Common myeloid progenitor, CD34-positive (primary cell): ENCODE measurements at places on chromosomes 5 and 9.
A peak's percentile ranks its signal among the peaks of the same experiment; 100 is the strongest.

DNA sequence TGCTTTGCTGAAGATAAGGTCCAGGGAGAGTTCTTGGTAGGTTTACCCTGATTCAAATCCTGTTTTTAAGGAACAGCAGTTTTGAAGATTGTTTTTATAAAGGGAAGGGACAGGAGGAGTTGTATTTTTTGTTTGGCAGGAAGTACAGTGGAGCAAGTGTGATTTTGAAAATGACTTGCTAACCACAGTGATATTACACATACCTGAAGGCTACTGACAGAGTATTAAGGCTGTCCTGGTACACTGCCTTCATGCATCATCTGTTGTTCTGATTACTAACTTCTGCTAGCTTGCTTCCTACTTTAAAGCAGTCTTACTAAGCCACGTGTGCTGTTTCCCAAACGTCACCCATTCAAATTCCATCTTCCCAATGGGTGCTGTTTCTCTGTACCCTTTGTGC lies 559.5 kb upstream of the SGCD start:
- no peak for DNase-seq

DNA sequence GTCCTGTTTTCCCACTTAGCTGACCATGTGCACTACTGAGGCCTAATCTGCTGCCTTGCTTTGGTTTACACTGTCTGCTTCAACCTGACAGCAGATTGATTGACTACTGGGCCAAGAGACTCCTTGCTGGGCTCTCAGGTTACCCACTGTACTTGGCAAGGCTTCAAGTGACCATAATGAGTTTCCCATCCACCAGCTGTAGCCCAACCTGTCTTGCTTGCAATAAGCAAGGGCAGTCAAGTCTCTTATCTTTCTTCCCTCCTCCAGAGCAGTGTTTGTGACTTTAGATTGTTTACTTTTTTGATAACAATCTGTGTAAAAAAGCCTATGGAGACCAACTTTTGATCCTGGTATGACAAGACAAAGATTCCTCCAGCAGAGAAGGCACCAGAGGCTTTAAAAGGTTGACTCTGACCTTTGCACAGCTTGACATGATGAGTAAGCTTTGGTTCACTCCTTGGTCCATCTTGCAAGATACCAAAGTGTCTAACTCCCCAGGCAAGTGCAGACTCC lies 912.3 kb upstream of the SEMA6A start:
- DNase-seq: no peak

GRCh38 chr5:81425569-81425968 lies 31.6 kb upstream of the ACOT12 start:
- peak; percentile 77 for DNase-seq

DNA sequence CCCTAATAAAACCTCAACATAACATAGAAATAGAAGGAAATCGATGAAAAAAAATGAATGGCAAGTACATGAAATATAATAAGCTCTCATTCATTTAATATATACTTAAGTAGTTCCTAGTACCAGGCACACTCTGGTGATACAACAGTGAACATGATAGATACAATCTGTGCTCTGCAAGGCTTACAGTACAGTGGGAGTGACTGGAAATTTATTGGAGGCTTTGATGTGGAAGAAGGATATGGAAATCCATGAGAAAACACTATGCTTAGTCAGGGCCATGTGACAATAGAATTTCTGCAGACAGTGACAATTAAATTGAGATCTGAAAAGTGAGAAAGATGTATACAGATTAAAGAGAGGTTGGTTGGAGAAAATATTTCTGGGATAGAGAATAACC lies 32.0 kb upstream of the IL33 start:
- DNase-seq: no peak

DNA sequence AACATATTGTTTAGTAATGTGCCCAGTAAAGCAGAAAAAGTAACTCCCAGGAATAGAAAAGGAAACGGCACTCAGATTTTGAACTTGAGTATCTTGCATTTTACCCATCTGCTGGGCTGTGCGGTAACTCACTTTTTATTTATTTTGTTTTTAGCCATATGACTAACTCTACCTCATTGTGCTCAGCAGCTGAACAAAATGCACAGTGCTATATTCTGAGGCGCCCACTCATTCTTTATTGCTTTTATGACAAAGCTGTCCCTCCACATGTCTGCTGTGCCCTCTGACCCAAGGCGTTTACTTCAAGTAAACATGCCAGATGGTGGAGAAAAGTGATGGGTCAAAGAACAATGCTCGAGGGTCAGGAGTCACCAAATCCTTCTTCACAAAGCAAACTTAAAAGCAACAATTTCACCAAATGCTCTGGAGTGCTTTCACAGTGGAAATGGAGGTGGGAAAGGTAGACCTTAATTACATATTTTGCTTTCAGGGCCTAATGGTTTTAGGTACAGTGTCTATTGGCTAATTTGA lies 215.2 kb upstream of the ELAVL2 start:
- DNase-seq: no peak

DNA sequence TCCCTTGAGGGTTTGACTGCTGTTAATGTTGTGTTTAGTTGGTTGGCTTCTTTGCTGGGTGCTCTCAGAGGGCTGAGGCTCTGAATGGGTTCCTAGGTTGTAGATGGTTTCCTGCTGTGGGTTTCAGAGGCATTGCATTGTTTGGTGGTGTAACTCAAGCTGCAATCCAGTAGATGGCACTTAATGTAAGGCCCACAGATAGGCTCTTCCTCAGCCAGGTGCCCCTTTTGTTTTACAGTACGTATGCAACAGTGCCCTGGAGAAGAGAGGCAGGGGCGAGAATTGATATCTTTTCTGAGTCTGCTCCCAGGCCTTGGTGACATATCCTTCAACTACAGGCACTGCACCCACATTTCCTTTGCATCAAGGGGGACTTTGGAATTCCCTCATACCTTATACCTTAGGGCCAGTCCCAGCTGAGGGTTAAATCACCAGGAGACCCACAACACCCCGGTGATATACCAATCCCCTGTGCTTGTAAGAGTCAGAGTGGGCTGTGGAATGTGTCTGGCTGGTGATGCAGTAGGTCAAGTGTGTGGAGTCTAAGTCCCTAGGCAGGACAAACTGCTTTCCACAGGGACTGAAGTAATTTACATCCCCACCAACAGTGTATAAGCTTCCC lies 7.0 kb upstream of the UGT3A2 start:
- peak; percentile 62 for DNase-seq

DNA sequence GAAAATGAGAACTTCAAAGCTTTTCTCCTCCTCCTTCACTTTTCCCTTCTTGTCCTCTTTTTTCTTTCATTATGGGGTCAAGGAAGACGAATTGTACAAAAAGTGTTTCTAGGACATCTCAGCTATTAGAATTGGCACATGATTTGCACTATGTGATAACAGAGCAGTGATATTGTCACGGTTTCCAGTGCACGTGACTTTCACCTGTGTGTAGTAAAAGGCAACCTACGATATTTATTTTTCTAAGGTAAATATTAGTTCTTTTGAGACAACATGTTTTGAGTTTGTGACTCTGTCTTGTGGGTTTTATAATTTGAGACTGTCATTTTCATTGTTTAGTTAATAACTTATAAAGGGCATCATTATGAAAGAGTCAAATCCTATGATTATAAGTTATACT lies 213.1 kb downstream of the PSAT1 start:
- no peak for DNase-seq

DNA sequence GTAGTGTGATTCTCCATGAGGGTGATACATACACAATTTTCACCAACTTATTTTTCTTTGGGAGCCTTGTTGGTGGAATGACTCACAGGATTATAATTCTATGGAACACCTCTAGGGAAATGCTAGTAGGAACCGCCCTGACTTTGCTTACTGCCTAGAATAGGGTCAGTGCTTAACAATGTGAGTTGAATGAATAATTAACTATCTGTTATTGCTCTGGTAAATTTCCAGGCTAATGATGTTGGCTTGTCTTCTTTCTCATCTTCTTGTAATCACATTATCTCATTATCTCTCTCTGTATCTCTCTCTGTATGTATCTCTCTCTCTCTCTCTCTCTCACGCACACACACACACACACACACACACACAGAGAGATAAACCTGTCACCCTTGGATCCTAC lies 291.1 kb downstream of the TRIM32 start:
- DNase-seq: no peak

GRCh38 chr9:136935651-136936050 lies 8.9 kb downstream of the FBXW5 start:
- no peak for DNase-seq

DNA sequence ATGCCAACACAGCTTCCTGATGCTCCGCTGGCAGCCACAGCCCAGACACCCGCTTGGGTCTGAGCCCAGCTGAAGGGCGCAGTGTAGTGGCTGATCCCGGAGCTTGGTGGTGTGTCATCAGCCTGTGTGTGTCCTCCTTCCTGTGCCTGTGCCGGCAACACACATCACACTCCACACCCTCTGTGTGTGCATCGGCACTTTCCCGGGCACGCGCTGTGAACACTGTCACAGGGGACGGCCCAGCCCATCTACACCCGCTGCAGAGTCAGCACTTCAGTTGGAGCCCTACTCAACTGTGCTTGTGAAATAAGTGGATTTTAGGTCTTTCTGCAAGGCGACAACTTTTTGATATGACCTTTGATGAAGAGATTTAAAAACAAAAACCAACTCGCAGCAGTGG lies 189.4 kb downstream of the IRX2 start:
- DNase-seq: no peak

- no peak for DNase-seq
Observed at GRCh38 chr5:172509405-172509781, 55.1 kb upstream of the SH3PXD2B start.

DNA sequence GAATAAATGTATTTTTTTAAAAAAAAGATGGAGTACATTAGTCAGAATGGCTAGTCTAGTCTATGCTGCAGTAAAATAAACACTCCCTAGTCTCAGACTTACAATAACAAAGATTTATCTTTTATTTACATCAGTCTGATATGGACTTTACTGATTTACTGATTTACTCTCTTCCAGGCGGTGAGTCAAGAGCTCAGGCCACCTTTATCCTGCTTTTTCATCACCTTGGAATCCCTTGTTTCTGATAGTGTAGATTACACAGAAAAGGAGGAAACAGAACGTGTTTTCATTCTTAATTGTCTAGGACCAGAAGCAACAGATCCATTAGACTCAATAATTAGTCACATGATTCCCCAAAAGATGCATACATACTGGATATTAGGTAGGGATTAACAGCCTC lies 290.1 kb upstream of the TRPC7 start:
- DNase-seq: no peak

- DNase-seq: no peak
Observed at GRCh38 chr5:20109326-20109725, 121.3 kb upstream of the CDH18 start.

- DNase-seq: no peak
Observed at GRCh38 chr9:221989-222776, 7.5 kb downstream of the DOCK8 start.

- no peak for DNase-seq
Observed at GRCh38 chr5:156051972-156052371, 275.0 kb upstream of the SGCD start.

- DNase-seq: no peak
Observed at GRCh38 chr9:2110036-2110435, 94.9 kb downstream of the SMARCA2 start.

GRCh38 chr9:75992482-75993206 lies 102.2 kb downstream of the PCSK5 start:
- DNase-seq: no peak

DNA sequence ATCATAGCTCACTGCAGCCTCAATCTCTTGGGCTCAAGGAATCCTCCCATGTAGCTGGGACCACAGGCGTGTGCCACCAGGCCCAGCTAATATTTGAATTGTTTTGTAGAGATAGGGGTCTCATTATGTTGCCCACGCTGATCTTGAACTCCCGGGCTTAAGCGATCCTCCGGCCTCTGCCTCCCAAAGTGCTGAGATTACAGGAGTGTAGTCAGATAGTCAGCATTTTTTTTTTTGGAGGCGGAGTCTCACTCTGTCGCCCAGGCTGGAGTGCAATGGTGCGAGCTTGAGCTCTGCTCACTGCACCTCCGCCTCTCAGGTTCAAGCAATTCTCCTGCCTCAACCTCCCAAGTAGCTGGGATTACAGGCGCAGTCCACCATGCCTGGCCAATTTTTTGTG lies 1.6 kb upstream of the SAR1B start:
- DNase-seq: no peak

GRCh38 chr9:124480621-124480981 lies 26.6 kb downstream of the NR5A1 start:
- DNase-seq: peak; percentile 71

- DNase-seq: peak; percentile 2
Observed at GRCh38 chr5:122517091-122517490, 205.1 kb downstream of the SNCAIP start.

DNA sequence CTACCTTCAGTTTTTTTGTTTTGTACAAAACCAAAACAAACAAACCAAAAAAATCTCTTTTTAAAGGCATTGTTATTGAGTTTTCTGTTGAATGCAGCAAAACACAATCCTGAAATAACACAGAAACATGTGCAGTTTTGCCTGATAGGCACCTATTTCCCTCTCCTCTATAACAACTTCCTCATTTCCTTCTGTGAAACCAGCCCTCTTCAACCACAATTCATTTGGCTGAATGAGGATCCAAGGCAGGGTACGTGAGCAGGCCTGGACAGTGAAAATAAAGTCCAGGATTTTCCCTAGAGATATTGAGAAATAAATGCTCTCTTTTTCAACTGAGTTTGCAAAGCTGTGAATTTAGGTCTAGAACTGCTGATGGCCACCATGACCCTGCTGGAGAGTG lies 134.8 kb upstream of the LARP1 start:
- DNase-seq: peak; percentile 61

DNA sequence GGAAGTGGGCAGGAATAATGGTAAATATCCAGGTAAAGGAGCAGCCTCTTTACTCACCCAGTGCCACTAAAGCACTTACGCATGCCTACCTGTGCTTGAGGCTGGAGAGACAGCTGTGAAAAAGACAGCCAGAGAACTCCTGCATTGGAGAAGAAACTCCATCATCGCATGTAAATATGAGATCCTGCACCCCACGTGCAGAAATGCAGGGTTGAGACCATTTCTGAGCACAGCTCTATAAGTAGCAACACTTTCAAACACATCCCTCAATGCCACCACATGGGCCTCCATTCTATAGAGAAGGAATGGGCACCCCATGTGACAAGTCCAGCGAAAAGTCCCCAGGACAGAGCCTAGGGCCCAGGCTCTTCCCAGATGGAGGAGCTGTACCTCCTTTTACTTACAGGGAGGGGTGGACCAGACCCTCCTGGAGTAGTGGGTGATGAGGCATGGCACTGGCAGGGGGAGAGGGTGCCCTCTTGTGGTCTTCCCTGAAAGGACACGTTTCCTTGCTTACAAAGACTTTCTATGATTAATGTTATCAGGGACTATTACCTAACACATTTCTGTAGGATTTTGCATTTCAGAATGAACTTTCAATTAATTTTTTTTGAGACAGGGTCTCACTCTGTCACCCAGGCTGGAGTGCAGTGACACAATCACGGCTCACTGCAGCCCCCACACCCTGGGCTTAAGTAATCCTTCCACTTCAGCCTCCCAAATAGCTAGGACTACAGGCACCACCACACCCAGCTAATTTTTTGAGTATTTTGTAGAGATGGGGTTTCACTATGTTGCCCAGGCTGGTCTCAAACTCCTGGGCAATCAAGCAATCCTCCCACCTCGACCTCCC lies 55.3 kb upstream of the IL17B start:
- peak; percentile 52 for DNase-seq

- DNase-seq: peak; percentile 81
Observed at GRCh38 chr5:89343666-89344065, 460.7 kb upstream of the MEF2C start.
